Left renal cortex interstitium (tissue), 4 donors: ENCODE measurements at places on chromosomes 3 and 15. TPM values are rescaled to one million over a fixed set of nuclear protein-coding genes. Genes with fewer than 3 reads are reported as not detected.

FRMD4B gene
- polyA plus RNA-seq: 44.2 TPM

RARRES1 gene
- 7.2 TPM for polyA plus RNA-seq

CIDEC gene
- 0.17 TPM for polyA plus RNA-seq

BCL2A1 gene
- polyA plus RNA-seq: not detected

HRH1 gene
- polyA plus RNA-seq: 1.7 TPM

CCNB2 gene
- 40.5 TPM for polyA plus RNA-seq

OIP5 gene
- polyA plus RNA-seq: 9.5 TPM

KNL1 gene
- polyA plus RNA-seq: 14.6 TPM

BTLA gene
- polyA plus RNA-seq: 0.56 TPM

FILIP1L gene
- polyA plus RNA-seq: 19.4 TPM

C3orf22 gene
- polyA plus RNA-seq: 0.14 TPM

GOLGA6A gene
- polyA plus RNA-seq: 0.39 TPM

RBP2 gene
- 0.59 TPM for polyA plus RNA-seq

CCK gene
- polyA plus RNA-seq: 0.57 TPM

GOLGA8Q gene
- 2.5 TPM for polyA plus RNA-seq

CADM2 gene
- 0.79 TPM for polyA plus RNA-seq

CFAP100 gene
- 3.0 TPM for polyA plus RNA-seq

FBXW12 gene
- polyA plus RNA-seq: 0.76 TPM

IL16 gene
- 5.9 TPM for polyA plus RNA-seq

CDHR4 gene
- 0.16 TPM for polyA plus RNA-seq

ERICH6 gene
- polyA plus RNA-seq: 1.1 TPM

GPR62 gene
- 0.37 TPM for polyA plus RNA-seq

UROC1 gene
- 0.13 TPM for polyA plus RNA-seq

LEKR1 gene
- 4.6 TPM for polyA plus RNA-seq

ABI3BP gene
- 19.4 TPM for polyA plus RNA-seq

FOXB1 gene
- polyA plus RNA-seq: 0.08 TPM

DNAH12 gene
- 1.9 TPM for polyA plus RNA-seq

TGM5 gene
- not detected for polyA plus RNA-seq
